ENCODE measurements at places on chromosomes 4 and X. TPM values are rescaled to one million over a fixed set of nuclear protein-coding genes. Genes with fewer than 3 reads are reported as not detected.

DNA sequence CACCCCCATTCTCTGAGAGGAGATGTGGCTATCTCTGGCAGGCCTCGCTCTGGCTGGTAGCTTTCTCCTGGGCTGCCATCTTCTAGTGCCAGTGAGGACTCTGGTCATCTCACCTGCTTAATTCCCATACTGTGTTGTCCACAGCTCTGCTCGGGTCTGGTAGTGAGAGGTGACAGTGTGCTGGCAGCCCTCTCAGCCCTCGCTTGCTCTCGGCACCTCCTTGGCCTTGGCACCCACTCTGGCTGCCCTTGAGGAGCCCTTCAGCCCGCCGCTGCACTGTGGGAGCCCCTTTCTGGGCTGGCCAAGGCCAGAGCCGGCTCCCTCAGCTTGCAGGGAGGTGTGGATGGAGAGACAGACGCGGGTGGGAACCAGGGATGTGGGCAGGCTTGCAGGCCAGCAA, 52.7 kb downstream of the CPLX1 start:
- DNase-seq: no peak

- no peak for DNase-seq
Observed at GRCh38 chr4:153553819-153554170, 87.6 kb downstream of the TMEM131L start.

DNA sequence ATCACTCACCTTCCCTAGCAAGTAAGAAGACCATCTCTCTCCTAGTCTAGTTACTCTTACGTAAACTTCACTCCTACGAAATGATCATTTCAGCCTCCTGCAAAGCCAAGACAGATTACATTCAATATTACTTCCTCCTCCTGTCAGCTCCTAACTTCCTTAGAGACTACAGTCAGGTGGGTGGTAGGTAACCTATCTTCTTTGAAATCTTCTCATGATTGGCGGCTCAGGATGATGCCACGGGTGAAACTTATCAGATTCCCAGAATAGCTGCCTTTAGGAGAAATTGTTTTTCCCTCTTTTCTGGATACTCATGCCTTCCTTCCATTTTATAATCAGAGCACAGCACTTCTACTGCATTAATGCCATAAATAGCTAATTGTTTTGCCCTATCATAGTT, 744.8 kb upstream of the HS3ST1 start:
- no peak for DNase-seq

Gene PTCHD1
- not detected for total RNA-seq

- DNase-seq: peak; percentile 58
Observed at GRCh38 chr4:114208574-114209151, 229.2 kb upstream of the ARSJ start.

DNA sequence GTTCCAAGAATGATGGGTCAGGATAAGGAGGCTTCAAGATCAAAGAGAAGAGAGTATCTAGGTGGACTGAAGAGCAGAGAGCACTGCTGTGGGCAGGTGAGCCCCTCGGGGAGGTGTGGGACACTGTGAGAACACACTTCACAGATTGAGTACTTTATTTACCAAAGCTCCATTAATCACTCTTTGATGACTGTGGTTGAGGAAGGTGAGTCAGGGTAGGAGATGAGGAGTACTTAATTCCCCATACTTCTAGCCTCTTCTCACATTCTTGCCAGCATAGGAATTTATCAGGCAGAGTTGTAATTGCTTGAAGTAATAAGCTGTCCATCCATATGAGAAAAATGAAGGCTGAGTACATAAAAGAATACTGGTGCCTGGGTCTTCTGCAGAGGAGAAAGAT, 375.3 kb downstream of the PCDH10 start:
- DNase-seq: no peak

Gene DOCK11
- total RNA-seq: 16.2 TPM

All from HFFc6 (cell line).